NB4 (cell line): ENCODE measurements at places on chromosomes 3 and 15.

DNA sequence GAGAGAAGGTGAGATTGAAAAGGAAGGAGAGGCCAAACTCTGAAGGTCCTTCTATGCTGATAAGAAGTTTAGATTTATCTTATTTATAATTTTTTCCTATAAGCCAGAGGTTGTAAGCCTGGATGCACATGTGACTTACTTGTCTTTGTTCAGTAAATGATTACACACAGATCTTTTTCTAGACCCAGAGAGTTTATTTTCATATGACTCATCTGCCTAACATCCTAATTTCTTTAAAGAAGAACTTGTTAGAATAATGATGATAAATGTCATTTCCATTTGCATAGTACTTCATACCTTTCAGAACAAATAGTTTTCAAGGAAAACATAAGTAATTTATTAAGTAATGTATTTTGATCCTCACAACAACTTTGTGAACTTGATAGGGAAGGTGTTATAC lies 434.8 kb upstream of the DPH6 start:
- DNase-seq: no peak

- peak; percentile 57 for DNase-seq
These were observed 18.5 kb upstream of the C3orf62 start for GRCh38 chr3:49295489-49296058.

- peak; percentile 66 for DNase-seq
These were observed 730 bp downstream of the HIGD1A start for GRCh38 chr3:42803414-42804105.

DNA sequence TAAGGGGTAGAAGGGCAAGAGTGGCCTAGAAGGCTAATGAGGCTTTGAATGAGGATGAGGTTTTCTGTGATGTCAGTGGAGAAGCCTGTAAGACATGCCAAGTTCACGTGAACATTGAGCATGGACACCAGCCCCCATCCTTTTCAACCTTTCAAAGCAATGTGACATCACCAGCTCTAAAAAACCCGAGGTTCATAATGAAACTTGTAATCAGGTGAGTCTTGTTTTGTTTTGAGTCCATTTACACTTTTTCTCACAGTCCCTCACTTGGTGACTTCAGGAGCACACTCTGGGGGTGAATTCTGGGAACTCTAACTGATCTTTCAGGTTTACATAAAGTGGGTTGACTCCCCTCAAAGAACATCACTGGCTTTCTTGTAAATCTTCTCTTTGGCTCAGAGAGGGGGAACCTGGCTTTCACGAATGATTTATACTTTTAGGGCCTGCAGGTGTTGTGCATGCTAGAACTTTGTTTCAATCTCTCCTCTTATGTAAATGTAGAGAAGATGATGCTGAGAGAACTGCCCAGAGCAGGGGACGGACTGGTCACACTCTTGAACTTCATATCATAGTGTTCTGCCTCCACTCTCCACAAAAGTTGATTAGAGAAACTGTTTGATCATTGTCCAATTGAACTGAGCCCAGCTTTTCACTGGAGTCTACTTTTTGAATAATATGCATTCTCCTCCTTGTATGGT lies 224.7 kb upstream of the SATB1 start:
- no peak for DNase-seq

DNA sequence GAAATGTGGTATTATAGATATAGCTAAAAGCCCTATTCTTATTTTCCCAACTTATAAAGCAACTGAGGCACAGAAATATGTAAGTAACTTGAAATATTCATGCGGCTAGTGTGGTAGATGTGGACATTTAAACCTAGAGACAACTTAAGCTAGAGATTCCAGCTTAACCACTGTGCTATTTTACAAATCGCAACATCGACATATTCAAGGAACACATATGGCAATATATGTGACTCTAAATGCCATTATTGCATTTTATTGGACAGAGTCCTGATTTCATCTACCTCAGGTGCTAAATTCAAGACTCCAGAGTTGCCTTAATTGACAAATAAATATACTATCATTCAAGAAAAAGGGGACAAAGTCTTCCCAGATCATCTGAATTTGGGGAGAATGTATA lies 442.3 kb downstream of the NLGN1 start:
- no peak for DNase-seq

GRCh38 chr15:77023576-77024272 lies 28.8 kb downstream of the PSTPIP1 start:
- DNase-seq: no peak

DNA sequence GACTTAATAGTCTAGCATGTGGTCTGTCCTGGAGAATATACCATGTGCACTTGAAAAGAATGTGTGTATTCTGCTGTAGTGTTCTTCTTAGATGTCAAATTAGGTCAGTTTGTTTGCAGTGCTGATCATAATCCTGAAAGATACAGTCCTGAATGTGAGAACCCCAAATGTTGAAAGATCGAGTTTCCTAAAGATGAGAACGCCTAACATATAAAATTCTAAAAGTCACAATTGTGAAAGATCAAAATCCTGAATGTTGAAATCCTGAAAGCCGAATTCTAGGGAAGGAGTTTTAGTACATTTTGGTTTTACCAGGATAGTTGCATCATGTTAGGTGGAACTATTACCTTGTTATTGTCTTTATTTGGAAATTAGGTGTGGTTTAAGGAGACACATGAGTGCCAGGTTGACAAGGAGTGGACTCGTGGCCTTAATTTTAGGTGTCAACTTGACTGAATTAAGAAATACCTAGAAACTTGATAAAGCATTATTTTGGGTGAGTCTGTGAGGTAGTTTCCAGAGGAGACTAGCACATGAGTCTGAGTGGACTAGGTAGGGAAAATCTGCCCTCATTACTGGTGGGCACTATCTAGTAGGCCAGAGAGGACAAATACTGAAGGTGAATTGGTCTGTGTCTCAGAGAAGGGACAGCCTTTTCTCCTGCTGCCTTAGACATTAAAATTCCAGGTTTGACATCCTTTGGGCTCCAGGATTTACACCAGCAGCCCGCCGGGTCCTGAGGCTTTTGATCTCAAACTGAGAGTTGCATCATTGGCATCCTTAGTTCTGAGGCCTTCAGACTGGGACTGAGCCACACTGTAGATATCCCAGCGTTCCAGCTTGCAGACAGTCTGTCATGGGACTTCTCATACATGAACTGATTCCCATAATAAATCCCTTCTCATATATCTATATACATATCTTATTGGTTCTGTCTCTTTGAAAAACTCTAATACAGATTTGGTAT lies 77.1 kb downstream of the LRRC28 start:
- DNase-seq: no peak

GRCh38 chr3:53486961-53487654 lies 7.3 kb upstream of the CACNA1D start:
- peak; percentile 11 for DNase-seq

DNA sequence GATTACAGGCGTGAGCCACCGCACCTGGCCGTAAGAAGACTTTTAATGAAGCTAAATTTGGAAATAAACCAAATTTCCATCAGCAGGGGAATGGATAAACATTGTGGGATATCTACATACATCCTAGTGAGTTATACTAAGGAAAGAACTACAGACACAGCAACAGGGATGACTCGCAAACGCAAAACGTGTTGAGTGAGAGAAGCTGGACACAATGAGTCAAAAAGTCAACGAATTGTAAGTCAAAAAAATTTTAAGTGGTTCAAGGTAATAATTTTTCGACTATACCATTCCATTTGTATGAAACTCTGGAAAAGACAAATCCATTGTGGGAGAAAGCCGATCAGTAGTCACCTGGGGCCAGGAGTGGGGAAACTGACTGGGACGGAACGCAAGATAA lies 19.9 kb downstream of the PLA2G4F start:
- no peak for DNase-seq

DNA sequence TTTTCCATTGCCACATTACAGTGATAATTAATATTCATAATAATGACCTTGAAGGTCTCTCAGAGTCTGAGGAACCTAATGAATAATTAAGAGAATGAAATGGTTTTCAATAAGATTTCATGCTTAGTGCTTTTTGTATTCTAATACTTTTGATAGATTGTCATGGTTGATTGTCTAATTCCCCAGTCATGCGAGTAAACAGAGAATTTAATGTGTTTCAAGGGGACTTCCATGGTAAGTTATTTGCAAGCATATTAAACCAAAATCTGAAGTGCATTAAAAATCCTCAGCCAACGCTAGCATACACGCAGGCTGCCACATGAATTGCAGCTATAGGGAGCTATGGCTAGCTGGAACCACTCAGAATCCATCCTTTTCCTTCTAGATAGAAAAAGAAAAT lies 18.9 kb upstream of the ANO10 start:
- no peak for DNase-seq

GRCh38 chr3:39531665-39532064 lies 64.2 kb downstream of the MOBP start:
- peak; percentile 4 for DNase-seq

- DNase-seq: no peak
These were observed 80.2 kb downstream of the LRRK1 start for GRCh38 chr15:100999369-100999768.
